Heart right ventricle (tissue), 16 donors: ENCODE measurements at places on chromosomes 6 and 20.

GRCh38 chr20:52837378-52837777 lies 134.8 kb upstream of the TSHZ2 start:
- no peak for DNase-seq

GRCh38 chr6:100633096-100633777 lies 168.5 kb upstream of the SIM1 start:
- DNase-seq, result no peak

DNA sequence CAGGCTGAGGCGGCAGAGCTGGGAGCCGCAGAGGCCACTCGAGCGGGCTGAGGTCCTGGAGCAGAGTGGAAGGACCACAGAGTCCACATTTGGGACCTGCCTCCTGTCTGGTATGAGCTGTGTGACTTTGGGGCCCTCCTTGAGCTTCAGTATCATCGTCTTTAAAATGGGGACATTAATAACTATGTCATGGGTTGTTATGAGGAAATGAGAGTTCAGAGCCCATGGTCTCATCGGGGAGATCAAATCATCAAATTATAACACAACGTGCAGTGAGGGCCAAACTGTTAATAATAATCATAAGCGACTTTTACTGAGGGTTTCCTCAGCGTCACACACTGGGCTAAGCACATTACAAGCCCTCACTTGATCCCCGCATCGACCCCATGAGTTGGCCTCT lies 49.9 kb upstream of the CCDC167 start:
- no peak for DNase-seq

GRCh38 chr6:24520929-24521546 lies 26.3 kb downstream of the ALDH5A1 start:
- DNase-seq, result peak; percentile 33

- peak; percentile 16 for DNase-seq
Measured at GRCh38 chr6:148747471-148748165, 788 bp downstream of the UST start.

DNA sequence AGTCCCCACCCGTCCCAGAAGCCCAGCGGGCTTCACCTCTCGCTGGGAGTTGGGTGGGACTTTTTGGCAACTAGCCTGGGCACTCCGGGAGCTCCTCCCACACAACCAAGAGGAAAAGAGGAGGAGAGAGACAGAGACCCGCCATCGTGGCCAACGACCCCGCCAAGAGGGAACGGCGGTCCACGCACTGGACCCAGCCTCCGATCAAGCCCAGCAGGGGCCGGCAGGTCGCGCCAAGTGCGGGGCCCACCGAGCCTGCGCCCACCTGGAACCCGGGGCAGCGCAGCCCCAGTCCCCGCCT lies 3.0 kb upstream of the TMEM14C start:
- DNase-seq, result peak; percentile 44

- peak; percentile 23 for DNase-seq
Measured at GRCh38 chr20:16115911-16116552, 457.2 kb downstream of the KIF16B start.

GRCh38 chr6:148382861-148383260 lies 40.2 kb downstream of the SASH1 start:
- DNase-seq, result no peak

DNA sequence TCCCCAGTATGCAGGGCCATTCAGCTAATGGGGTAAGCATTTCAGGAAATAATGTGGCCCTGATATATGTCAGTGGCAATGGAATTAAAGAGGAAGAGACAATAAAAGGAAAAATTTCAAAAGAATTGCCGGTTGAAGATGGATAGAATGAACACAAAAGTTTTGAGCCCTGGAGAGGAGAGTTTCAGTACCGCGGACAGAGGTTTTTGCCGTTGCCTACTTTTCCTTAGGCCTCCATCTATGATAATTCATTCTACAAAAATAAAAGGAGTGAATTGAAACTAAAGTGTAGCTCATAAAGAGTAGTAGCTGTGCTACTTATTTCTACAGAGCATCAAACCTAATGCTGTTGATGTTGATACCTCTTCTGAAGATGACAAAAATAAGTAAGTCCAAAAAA lies 140.7 kb downstream of the RNASET2 start:
- no peak for DNase-seq

DNA sequence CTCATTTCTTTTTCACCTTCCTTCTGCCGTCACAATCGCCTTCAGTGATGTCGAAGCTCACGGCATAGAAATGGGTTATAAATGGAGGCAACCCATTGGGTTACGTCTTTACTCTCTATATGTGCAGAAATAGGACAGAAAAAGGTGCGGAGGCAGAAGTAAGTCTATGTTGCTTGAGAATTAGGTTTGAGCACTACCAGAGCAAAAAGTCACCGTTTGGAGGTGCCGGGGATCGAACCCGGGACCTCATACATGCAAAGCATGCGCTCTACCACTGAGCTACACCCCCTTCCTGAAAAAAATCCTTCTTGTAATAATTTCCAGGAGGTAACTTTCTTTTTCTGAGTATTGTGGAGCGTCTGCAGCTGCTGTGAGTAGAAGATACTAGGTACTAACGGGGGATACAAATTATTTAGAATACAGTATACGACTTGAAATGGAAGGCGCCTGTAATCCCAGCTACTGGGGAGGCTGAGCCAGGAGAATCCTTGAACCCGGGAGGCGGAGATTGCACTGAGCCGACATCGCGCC lies 134.2 kb downstream of the TRIM27 start:
- DNase-seq, result no peak

DNA sequence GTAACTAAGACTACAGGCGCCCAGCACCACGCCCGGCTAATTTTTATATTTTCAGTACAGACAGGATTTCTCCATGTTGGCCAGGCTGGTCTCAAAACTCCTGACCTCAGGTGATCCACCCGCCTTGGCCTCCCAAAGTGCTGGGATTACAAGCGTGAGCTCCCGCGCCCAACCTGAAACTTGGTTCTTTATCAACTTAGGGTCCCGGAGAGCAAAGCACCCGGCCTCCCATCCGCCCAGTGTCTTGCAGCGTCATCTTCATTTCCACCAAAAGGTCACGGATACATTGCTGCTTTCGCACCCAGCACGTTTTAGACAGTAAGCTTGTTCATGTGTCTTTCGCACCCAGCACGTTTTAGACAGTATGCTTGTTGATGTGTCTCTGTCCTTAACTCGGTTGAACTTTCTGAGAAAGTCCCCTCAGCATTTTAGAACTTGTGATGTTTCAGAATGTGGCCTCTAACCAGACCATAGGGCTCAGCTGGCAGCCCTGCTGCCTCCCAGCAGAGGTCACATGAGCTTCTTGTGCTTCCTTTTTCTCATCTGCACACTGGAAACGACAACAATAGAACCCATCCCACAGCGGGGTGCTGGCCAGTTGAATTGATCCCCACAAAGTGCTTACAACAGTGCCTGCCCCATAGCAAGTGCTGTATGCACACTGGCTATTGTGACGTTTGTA lies 48.8 kb downstream of the PRR18 start:
- no peak for DNase-seq

- no peak for DNase-seq
Measured at GRCh38 chr6:63947792-63948529, 312.4 kb downstream of the PHF3 start.

DNA sequence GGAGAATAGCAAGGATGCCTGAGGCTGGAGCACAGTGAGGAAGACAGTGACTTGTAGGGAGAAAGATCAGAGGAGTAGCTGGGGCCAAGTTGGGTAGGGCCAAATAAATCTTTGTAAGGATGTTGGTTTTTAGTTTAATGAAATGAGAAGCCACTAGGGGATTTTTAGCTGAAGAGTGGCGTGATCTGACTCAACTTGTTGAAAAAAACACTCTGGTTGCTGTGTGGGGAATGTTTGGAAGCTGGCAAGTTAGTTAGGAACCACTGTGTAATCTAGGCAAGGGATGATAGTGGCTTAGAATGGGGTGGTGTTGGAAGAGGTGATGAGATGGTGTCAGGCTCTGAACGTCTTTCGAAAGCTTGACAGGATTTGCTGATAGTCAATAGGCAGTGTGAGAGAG lies 176.1 kb upstream of the HDDC2 start:
- no peak for DNase-seq

DNA sequence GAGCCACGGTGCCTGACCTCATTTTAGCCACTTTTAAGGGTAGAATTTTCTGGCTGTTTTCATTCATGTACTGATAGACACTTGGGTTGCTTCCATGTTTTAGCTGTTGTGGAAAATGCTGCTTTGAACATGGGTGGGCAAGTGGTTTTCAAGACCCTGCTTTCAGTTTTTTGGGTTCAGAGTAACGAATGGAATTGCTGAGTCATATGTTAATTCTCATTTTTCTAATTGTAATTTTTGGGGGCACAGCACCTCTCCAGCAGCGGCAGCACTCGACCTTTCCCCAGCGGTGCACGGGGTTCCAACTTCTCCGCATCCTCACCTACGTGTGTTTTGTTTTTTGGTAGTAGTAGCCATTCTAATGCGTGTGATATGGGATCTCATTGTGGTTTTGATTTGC lies 5.4 kb downstream of the NQO2 start:
- no peak for DNase-seq

DNA sequence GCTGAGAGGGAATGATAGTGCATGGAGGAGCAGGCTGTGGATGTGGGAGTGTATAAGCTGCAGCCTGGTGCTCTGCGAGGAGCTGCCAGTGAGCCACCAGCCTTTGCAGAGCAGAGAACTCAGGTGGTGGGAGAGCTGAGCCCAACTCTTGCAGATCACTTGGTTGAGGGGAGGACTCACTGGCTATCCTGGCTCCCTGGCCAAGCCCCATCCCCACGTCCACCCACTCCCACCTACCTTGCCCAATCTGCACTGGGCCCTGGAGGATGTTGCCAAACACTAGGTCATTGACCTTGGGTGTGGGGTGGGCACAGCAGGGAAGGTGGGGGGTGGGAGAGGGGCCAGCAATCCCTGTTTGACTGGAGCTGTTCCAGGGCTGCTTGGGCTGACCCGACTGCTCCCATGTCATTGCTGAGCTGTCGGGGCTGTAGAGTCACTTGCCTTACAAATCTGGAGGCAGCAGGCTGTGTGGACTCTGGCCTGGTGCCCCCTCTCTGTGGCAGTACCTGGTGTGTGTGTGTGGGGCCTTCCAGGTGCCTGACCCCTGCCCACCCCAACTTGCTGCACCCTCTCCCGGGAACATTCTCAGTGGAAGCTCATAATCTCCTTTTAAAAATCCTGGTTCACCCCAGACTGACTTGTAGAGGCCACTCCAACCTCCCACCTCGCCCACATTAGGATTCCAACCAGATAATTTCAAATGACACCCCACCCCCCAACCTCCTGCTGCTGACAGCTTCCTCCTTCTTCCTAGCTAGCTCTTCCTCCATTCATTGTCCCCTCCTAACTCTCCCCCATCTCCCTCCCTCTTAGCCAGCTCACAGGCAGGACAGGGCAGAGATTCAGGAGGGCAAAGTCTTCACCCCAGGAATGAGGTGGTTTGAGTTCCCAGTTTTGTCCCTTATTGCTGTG lies 162.3 kb downstream of the MRPL14 start:
- no peak for DNase-seq

DNA sequence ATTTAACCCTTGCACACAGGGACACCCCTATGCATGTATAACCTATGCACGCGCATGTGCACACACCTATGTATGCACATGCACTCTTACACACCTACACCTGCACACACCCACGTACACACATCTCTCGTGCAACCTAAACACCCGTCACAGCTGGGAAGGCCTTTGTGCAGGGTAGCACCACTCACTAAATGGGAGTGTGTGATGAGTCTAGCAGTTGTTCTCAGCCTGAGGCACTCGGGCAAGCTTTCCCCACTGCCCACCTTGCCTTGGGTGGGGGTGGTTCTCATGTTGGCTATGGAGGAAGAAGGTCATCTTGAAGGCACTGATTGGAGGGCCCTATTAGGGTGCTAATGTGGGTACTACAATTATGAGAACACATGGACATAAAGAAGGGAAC lies 85.8 kb downstream of the DLL1 start:
- DNase-seq, result no peak

GRCh38 chr6:33739571-33739970 lies 7.1 kb downstream of the IP6K3 start:
- DNase-seq, result no peak

- DNase-seq, result no peak
Measured at GRCh38 chr6:54655162-54655561, 191.4 kb upstream of the FAM83B start.

GRCh38 chr6:32894085-32895005 lies 40.4 kb downstream of the PSMB9 start:
- DNase-seq, result peak; percentile 95

DNA sequence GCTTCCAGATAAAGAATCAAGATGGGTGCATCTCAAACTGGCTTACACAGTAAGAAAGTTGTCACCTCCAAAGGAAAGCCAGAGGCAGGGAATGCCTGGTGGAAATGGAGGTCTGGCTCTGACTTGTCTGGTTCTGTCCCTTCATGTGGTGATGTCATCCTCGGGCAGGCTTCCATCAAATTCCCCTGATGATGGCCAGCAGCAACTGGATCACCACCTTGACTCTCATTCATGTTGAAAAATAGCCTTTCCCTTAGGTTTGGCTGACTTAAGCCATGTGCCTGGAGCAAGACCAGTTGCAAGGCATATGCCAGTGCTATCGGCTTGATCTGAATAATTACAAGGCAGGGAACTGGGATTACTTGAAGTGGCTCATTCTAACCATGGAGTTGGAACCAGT lies 28.8 kb downstream of the IMPG1 start:
- DNase-seq, result no peak

- DNase-seq, result no peak
Measured at GRCh38 chr20:51625105-51625504, 82.6 kb upstream of the NFATC2 start.

GRCh38 chr20:38854654-38855066 lies 49.2 kb downstream of the PPP1R16B start:
- no peak for DNase-seq
